ENCODE measurements at places on chromosomes 1 and 21.

DNA sequence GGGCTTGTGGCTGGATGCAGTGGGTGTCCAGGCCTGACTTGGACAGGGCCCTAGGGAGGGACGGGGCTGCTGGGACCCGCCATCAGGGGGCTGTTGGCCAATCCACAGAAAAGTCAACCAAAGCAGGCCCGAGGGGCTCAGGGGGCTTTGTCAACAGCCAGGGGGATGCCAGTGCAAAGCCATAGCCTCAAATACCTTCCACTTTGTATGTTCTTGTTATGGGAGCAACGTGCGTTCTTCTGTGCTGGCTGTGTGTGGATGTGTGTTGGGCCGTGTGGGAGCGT is 35.4 kb upstream of the ARF1 start:
- no peak for DNase-seq

DNA sequence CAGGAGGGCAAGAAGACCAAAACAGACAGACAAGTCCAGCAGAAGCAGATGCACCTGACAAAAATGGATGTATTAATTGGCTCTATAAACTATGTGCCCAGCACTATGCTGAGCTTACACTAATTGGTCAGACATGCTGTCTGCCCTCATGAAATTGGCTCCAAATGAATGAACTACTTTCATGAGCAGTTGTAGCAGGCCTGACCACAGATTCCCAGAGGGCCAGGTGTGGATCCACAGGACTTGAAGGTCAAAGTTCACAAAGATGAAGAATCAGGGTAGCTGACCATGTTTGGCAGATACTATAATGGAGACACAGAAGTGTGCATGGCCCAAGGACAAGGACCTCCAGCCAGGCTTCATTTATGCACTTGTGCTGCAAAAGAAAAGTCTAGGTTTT is 14.5 kb downstream of the SLAMF7 start:
- DNase-seq: no peak

GRCh38 chr1:147781056-147781471 is 20.7 kb upstream of the GJA5 start:
- no peak for DNase-seq

- no peak for DNase-seq
Observed at GRCh38 chr1:109514846-109515245, 5.3 kb upstream of the AMIGO1 start.

- no peak for DNase-seq
Observed at GRCh38 chr21:14591882-14592281, 45.8 kb upstream of the SAMSN1 start.

DNA sequence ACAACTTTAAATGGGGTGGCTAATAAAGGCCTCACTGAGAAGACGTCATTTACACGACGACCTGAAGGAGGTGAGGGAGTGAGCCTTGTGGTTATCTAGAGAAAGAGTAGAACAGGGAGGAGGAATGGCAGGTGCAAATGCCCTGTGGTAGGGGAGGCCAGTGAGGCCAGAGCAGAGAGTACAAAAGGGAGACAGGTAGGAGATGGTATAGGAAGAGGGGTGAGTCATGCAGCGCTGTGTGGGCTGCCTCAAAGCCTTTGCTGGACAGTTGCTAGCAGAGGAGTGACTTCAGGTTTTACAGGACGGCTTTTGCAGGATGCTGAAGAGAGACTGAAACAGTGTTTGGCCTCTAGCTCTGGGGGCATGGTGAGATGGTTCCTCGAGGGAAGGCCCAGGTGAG is 116.0 kb downstream of the IER5 start:
- DNase-seq: no peak
